ENCODE measurements at places on chromosomes 2 and 18.

- no peak for DNase-seq
Measured at GRCh38 chr2:201148434-201148990, 32.5 kb downstream of the CFLAR start.

- DNase-seq = no peak
Measured at GRCh38 chr2:95391641-95392310, 10.7 kb upstream of the FAHD2A start.

- no peak for DNase-seq
Measured at GRCh38 chr2:223894009-223894408, 51.1 kb downstream of the WDFY1 start.

DNA sequence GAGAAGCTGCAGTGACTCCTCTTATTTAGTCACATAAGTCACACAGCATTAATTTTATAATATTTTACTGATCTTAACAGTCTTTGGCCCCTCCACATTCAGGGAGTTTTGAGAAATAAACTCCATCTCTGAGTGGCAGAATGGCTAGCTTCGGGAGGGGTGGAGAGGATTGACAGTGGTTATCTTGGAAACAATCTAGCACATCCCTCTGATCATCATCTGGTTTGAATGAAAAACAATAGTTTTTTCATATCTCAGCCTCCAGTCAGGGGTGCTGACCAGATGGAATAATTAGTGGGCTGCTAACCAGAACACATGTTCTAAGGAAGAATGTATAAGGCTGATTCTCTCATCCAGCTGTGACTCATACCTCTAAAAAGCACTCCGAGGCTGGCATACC lies 477.5 kb downstream of the DPP10 start:
- no peak for DNase-seq

GRCh38 chr2:82795446-82795845 lies 1663.6 kb downstream of the SUCLG1 start:
- DNase-seq = peak; percentile 72

GRCh38 chr2:177783835-177784744 lies 288.5 kb downstream of the PDE11A start:
- DNase-seq = no peak

DNA sequence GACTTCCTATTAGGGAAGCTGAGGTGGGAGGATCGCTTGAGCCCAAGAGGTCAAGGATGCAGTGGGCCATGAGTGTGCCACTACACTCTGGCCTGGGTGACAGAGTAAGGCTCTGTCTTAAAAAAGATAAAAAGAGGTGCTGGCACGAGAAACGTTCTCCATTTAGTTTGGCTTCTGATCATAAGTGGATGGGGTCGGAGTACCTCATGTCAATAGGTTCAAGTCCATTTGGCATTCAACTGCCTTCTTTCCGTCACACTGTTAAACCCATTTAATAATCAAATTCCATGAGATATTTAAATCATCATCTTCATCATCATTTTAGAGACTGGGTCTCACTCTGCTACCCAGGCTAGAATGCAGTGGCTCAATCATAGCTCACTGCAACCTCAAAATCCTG lies 9.2 kb downstream of the COX7A2L start:
- no peak for DNase-seq

All from SW 1271 (cell line).